Stimulated activated CD4-positive, alpha-beta T cell treated with anti-CD3 and anti-CD28 coated beads, Interleukin-15, amount 100 ng/mL, for 48 hours (primary cell): ENCODE measurements at places on chromosomes 3 and 15.
A peak's percentile ranks its signal among the peaks of the same experiment; 100 is the strongest.

- DNase-seq: no peak
Measured at GRCh38 chr3:16056217-16056616, 118.3 kb upstream of the GALNT15 start.

- no peak for DNase-seq
Measured at GRCh38 chr3:111831840-111832239, 27.2 kb upstream of the PHLDB2 start.

GRCh38 chr3:26681632-26682031 is 59.1 kb downstream of the LRRC3B start:
- DNase-seq: no peak

DNA sequence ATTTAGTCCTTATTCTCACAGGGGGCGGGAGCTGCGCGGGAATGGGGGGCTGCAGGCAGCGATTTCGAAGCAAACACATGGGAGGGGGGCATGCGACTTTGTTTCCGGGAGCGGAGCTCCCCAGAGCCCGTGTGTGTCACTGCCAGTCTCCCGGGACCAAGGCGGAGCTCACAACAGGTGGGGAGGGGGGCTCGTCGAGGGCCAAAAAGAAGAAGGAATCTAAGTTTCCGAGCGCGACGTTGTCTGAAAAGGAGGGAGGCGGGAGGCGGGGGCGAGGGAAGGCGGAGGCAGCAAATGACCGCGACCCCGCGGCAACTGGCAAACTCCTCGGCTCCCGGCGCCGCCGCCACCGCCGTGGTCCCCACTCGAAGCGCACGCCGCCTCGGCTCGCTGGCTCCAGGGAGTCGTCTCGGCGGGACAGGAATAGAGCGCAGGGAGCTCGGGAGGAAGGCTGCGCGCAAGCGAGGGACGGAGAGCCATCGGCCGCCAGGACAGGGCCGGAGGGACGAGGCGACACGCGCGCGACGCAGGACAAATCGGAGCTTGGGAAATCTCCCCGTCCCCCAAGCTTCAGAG is 1.4 kb downstream of the FOXP1 start:
- peak; percentile 41 for DNase-seq

- DNase-seq: no peak
Measured at GRCh38 chr3:89973156-89973555, 865.7 kb downstream of the EPHA3 start.

DNA sequence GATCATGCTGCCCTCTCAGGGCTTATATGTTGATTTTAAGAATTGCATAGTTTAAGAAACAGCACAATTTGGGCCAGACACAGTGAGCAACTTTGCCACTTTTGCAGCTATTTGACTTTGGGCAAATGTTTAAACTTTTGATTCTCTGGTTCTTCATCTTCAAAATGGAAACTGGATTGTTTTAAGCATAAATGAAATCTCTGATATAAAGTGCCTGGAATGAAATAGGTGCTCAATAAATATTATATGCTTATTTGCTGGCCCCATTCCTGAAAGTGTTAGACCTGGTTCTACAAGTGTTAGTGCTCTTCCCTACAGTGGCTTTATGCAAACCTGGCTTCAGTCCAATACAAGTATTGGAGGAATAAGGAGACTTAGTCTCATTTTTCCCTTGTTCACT is 33.1 kb upstream of the TSC22D2 start:
- DNase-seq: no peak

- DNase-seq: no peak
Measured at GRCh38 chr15:30929982-30930381, 26.3 kb downstream of the FAN1 start.

DNA sequence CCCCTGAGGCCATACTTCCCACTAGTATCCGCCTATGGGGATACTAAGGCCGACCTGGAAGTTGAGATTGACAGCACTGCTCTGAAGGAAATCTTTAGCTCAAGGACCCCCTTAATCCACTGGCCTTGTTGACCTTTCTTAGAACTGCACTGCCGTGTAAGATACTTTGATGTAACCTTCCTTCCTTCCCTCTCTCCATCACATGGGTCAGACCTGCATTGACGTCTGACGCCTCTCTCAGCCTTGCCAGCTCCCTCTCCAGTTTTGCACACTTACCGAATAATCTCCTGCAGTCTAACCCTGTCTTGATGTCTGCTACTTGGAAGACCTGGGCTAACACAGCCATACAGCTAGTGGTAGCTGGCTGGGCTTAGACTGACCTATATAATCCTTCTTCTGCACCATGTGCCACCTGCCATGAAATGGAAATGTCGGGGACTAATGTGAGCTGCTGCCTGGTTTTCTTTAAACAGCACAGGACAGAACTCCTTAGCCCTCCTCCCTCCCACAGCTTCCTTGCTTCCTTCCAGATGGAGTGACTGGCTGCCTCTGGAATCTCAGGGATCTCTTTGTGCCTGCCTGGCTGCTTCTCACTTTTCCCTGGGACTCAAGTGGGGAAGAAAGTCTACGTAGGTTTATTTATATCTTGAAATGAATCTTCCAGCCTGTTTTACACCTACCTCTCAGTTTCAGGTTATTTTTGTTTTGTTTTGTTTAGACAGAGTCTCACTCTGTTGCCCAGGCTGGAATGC is 39.2 kb upstream of the HERC1 start:
- DNase-seq: no peak

DNA sequence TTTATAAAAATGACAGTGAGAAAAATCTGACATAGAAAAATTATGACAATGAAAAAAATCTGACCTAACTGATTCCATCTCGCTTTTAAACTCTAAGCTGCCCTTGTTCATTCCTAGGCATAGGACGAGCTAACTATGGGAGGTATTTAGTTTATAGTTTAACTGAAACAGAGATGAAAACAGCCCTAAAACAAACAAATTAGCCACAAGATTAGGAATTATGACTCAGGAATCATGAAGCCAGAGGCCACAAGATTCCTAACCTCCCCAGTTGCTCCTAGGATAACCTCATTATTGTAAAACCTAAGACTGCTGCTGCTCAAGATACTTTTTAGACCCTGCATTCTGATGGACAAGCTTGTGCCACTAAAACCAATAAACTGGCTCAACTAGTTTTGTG is 122.7 kb upstream of the MNS1 start:
- no peak for DNase-seq

DNA sequence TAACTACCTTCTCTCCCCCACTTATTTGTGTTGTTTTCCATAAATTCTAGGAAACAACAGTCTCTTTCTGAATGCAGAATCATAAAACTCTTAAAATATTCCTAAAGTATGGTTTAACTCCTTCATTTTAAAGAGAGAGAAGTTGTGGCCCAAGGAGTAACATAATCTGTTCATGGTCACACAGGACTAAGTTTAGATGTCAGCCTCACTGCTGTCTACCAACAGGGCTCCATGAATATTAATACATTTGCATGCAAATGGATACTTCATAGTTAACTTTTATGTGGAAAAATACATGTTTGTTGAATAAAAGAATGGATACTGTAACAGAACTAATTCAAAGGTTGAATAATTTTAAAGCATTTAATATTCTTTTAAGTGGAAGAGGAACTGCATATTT is 18.5 kb upstream of the IL1RAP start:
- DNase-seq: no peak

GRCh38 chr15:78064544-78064943 is 13.0 kb downstream of the TBC1D2B start:
- no peak for DNase-seq

GRCh38 chr3:188978421-188979171 is 193.2 kb upstream of the TPRG1 start:
- no peak for DNase-seq

DNA sequence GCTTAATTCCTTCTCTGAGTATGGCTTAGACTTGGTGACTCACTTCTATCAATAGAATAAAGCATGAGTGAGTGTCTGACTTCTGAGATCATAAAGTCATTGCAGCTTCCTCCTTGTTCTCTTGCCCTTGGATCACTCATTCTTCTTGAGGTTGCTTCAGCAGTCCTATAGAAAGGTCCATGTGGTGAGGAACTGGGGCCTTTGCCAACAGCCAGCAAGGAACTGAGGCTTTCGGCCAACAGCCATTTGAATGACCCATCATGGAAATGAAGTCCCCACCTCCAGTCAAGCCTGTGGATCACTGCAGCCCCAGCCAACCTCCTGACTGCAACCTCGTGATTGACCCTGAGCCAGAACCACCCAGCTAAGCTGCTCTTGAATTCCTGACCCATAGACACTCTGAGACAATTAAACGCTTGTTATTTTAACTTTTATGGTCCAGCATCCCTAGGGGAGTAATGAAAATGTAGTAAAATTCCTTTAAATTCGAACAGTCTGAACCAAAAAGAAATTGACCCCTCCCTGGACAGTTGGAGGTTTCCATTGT is 84.5 kb downstream of the WDR76 start:
- DNase-seq: no peak

DNA sequence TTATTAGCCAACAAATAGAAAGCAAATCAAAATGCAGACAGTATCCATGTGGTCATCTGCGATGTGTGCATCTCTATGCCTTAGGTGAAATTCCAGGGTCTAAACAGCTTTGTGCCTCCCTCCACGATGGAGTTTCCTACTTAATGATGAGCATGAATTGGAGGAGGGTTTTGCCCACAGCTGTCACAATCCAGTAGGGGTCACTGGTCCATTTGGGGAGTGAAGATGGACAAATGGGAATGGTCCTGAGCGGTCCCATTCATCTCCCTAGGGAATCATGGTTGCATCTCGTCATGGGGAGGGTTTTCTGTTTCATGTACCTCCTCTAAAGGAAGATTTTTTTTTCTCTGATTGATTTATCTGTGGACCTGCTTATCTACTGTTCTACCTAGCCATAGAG is 358.0 kb downstream of the PTPRG start:
- no peak for DNase-seq

- DNase-seq: no peak
Measured at GRCh38 chr15:46996359-46996758, 720.9 kb upstream of the SEMA6D start.

DNA sequence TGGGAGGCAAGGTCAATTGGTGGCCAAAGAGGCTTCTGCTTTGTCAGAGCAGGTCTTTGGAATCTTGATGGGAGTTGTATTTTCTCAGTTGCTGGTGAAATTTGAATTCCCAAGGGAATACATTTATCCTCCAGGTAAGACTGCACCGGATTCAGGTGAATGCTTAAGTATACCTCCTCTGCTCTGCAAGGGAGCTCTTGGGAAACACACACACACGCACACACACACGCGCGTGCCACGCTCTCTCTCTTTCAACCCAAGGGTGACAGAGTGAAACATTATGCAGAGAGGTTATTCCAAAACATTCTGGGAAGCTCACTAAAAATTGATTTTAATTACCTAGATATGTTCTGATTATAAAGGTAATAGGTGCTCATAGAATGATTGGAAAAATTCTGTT is 33.7 kb downstream of the ST6GAL1 start:
- no peak for DNase-seq

DNA sequence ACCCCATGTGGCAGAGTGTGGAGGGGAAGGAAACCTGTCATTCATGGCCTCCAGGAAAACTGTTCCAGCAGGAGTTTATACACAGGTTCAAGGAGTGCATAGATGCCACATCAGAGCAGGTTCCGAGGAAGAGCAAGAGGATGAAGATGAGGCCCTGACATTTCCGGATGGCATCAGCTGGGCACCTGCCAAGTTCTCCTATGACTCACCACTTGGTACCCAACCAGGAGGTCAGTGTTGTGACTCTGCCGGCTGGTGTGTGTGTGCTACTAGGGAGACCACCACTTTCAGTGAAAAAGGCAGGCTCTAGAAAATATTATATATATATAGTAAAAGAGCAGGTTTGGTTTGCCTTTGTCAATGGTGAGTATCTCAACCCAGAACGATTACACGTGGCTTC is 69.3 kb downstream of the NTRK3 start:
- no peak for DNase-seq

GRCh38 chr3:102979191-102979590 is 544.4 kb downstream of the ZPLD1 start:
- DNase-seq: no peak

- DNase-seq: no peak
Measured at GRCh38 chr3:30934208-30934550, 39.7 kb upstream of the GADL1 start.

GRCh38 chr3:197021729-197022404 is 7.8 kb downstream of the MELTF start:
- no peak for DNase-seq

GRCh38 chr3:14473411-14473891 is 66.7 kb downstream of the GRIP2 start:
- no peak for DNase-seq

GRCh38 chr3:56823984-56824703 is 22.4 kb upstream of the ARHGEF3 start:
- DNase-seq: no peak

DNA sequence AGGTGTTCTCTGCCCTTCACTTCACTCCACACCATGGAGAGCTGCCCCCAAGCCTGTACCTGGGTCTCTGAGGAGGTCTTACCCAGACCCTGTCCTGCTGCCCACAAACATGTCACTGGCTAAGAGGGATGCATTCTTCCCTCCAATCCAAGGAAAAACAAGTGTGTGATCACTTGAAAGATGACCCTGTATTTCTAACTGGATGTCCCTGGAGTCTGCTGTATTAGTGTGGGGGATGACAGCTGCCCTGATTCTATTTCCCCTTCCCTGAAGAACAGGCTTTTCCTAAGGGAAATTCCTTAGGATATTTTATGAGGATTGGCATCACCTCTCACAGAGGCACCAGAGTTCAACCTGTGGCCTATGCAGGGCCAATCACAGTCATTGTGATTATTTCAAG is 55.0 kb upstream of the GATA2 start:
- no peak for DNase-seq

- no peak for DNase-seq
Measured at GRCh38 chr3:99607151-99607550, 31.2 kb upstream of the COL8A1 start.
